ENCODE measurements at places on chromosomes 2 and 18. TPM values are rescaled to one million over a fixed set of nuclear protein-coding genes. Genes with fewer than 3 reads are reported as not detected.

Gene SERPINB10
- 1.5 TPM for total RNA-seq

- DNase-seq = peak; percentile 59
Measured at GRCh38 chr2:105541189-105542050, 142.6 kb upstream of the FHL2 start.

DNA sequence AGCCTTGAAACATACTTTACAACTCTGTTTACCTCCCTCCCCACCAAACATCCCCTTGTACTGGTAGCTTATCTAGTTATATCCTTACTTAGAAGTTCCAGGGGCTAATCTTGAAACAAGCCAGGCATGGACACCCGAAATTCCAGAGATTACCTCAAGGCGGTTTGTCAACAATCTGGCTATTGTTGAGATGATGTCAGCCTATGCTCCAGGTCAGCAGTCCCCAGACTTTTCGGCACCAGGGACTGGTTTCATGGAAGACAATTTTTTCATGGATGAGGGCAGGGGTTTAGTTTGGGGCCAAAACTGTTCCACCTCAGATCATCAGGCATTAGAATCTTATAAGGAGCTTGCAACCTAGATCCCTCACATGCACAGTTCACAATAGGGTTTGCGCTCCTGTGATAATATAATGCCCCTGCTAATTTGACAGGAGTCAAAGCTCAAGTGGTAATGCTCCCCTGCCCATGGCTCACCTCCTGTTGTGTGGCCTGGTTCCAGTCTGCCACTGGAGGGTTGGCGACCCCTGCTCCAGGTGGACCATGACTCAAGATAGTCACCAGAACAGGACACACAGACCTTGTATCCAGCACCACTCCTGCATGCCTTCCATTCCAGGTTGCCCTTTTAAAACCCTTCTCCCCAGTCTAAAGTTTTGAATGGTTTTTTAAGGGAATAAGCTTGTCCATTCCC, 171.2 kb downstream of the SPAG16 start:
- DNase-seq = no peak

GRCh38 chr2:3125761-3126130, 251.9 kb downstream of the EIPR1 start:
- DNase-seq = no peak

DNA sequence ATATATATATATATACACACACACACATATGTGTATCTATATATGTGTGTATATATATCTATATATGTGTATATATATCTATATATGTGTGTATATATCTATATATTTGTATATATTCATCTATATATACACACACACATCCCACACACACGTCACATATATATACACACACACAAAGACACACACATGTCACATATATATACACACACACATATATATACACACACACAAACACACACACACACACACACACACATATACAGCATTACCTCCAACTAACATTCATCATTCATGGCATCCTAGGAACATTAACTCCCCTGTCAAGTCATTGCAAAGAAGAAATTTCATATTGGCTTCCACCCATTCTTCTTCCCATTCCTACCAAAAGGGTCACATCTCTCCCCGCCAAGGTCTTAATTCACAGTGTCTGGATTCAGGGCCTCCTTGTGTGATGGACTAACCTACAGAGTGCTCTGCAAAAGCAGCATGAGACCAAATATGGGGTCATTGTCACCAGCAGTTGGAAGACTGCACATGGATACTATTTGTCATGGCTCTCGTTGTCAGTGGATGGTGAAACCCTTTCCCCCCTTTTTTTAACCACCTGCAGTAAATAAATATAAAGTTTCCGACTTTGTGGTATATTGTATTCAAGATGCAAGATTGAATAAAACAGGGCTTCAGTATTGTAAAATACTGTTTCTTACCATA, 67.0 kb downstream of the IRS1 start:
- DNase-seq = no peak
